Neural crest cell (in vitro differentiated cells): ENCODE measurements at places on chromosomes 7 and 10.

GRCh38 chr10:127612-128432, 7.4 kb upstream of the ZMYND11 start:
- no peak for DNase-seq

DNA sequence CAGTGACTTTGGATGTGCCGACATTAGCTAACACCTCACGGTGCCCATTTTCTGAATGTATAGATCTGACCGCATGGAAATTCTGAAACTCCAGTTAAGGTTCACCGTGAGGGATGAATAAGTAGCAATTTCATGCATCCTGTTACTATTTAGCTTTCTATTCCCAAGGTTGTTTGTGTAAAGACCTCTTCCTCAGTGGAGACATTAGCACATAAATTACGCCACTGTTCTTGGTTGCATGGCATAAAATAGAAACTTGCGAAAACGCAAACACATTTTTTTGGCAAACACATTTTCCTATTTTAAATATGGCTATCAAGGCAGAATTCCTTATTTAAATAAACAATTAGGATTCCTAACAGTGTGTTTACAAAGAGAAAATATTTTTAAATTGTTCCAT, 36.5 kb downstream of the DENND2A start:
- no peak for DNase-seq

- no peak for DNase-seq
Observed at GRCh38 chr10:118950997-118951637, 78.4 kb upstream of the NANOS1 start.

GRCh38 chr7:64946772-64947171, 43.7 kb downstream of the ZNF273 start:
- peak; percentile 11 for DNase-seq

DNA sequence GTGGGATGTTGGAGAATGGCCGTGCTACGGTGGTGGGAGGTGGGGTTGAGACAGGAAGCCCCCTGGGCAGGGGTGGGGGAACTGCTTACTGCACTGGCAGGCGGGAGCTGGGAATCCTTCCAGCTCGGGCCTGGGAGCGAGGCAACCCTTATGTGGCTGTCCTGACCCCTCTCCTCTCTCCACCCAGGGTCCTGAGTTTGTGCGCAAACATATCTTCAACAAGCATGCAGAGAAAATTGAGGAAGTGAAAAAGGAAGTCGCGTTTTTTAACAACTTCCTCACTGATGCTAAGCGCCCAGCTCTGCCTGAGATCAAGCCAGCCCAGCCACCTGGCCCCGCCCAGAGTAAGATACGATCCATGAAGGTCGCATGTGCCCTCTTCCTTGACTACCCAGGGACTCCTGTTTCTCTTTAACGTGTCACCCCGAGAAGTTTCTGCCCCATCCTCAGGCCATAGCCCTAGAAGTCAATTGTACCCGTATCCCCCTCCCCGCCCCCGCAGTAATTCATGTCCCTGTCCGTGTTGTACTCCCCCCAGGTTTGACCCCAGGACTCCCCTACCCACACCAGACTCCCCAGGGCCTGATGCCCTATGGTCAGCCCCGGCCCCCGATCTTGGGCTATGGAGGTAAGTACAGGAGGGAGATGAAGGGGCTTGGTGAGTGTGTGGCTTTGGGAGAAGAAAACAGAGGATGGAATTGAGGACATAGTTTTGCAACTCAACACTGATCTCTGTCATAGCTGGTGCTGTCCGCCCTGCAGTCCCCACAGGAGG, 1.8 kb downstream of the UFSP1 start:
- DNase-seq, result no peak

DNA sequence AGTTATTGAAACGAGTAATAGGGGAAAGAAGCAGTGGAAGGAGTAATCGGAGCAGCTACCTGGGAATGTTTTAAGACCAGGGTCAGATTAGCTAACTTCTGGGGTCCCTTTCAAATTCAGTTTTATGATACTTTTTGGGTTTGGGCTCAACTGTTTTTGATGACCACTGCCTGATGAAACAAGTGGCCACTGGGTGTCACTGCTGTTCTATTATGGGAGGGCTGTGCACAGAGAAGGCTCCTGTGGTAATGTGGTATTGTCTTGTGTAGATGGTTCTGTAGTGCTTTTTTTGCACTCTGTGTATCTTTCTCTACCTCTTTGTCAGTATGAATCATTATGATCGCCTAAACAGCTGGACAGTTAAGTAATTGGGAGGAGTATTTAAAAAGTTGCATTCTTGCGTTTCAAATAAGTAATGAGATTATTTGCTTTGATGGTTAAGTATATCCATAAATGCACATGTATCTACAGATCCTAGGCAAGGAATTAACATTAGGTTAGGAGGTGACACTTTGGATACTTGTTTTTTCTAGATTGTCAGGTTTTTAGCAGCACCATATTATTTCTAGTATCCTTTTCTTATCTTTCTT, 128.4 kb downstream of the ABCA13 start:
- peak; percentile 74 for DNase-seq

- no peak for DNase-seq
Observed at GRCh38 chr10:124436191-124436638, 13.6 kb downstream of the NKX1-2 start.

DNA sequence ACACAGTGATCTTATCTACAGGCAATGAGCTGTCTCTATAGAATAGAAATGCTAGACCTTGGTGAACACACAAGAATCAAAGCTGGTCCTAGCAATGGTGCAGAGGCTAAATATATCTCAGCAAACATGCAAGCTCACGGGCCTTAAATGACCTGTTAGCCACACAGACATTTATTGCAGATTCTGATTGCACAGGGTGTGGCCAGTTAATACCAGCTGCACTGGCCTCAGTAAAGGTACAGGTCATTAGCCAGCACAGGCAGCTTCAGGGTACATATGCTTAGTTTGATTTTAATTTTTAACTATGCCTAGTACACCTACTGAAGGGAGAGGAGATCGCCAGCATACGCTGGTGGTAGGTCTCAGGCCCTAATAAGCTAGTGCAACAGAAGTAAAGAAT, 265.4 kb upstream of the DGKB start:
- DNase-seq, result no peak

- DNase-seq, result no peak
Observed at GRCh38 chr10:72063703-72064391, 24.5 kb downstream of the SPOCK2 start.

DNA sequence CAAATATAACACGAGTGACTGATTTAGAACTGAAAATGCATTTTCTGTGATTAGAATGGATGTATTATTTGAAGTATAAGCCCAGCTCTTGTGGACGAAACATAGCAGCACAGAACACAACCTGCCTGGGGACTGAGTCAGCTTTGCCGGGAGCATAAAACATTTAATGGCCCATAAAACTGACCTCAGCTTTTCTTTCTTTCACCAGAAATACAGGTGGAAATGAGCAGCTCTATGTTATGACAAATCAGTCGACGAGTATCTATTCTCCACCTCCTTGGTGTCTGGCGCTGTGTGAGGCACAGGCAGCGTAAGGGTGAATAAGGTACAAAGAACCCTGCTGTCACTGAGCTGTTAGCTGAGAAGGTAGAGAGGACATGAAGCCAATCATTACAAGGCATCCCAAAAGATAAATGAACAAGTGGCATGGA, 471.6 kb upstream of the AKR1E2 start:
- no peak for DNase-seq

DNA sequence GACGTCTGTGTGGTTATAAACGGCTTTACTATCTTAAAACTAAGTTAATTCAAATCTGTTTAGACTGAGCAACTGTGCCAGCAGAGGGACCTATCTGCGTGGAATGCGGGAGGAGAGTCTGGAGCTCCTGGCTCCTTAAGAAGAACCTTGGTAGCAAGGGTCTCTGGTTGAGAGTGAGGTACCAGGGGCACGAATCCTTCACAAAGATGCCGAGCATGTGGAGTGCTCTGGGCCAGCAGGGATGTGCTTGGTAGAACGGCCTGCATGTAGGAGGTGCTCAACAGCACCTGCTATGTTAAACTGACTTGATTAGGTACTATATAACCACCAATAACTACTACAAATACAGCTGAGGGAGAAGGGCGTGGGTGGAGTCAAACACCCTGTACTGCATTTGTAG, 102.6 kb downstream of the VIPR2 start:
- DNase-seq, result no peak

DNA sequence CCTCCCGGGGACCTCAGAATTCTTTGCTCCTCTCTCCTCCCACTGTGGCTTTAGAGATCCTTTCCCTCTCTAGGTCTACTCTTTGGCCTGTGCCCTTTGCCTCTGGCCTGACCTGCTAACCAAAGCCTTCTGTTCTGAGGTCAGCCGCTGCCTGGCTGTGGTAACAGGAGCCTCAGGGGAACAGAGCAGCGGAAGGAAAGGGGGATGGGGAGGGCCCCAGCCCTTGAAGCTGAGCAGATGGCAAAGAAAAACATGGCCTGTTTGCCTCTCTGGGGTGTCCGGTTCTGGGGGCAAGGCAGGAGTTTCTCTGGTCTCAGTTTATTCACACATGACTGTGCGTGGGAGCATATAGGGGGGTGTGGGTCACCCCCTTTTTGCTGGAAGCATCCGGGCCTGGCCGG, 28.2 kb downstream of the COL26A1 start:
- peak; percentile 70 for DNase-seq

- DNase-seq, result no peak
Observed at GRCh38 chr10:43946445-43946844, 297.8 kb upstream of the ZNF32 start.

DNA sequence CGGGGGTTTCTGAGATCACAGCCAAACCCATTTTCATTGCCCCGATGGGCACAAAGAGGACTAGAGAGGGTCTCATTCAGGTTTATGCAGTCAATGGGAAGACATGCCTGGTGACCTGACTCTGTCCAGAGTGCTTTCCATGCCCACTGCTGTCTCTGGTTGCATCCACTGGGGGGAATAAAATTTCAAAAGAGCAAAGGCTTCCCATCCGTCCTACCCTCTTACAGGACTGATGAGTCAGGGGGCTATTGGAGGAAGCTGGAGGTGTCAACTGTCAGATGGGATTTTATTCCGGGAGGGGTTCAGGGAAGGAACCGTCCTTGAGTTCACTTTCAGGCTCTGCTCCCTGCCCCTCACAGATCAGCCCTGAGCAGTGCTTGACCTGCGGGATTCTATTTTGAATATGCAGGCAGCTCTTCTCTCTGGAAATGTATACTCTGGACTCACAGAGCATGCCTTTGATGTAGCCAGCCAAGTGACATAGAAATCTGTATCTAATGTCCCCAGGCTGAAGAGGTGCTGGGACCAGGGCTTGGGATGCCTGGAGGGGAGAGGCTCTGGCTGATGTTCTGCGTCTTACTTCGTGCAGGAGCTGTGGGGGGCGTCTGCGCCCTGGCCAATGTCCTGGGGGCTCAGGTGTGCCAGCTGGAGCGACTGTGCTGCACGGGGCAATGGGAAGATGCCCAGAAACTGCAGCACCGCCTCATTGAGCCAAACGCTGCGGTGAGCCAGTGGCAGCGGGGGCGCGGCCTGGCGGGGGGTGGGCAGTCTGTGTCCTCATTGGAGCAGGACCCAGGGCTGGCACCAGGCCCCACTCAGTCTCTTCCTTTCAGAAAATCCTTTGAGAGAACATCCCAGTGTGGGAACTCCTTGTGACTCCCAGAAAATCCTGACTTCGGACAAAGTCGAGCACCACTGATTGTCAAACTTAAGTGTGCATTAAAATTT, 12.0 kb downstream of the C10orf62 start:
- DNase-seq, result no peak

DNA sequence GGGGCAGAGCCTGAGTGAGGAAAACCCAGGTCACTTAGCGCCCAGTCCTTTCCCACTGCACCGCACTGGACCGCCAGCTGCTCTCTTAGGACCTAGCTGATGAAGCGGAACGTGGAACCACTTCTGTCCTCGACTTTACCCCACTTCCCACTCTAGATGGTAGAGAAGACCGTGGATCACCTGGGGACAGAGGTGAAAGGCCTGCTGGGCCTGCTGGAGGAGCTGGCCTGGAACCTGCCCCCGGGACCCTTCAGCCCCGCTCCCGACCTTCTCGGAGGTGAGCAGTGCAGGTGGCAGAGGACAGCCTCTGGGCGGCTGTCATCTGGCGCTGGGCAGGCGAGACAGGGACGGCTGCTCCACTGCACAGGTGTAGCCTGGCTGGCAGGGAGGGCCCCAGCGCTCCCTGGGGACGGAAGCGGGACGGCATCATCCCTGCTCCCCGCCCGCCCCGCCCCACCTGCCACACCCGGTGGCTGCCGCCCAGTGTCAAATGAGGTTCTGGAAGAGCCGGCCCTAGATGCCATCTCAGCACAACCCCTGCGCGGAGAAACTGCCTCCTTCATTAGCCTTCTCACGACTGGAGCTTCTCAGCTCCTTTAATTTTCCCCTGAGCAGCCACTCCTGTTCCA, 11.7 kb downstream of the PLAC9 start:
- DNase-seq, result no peak
